ENCODE measurements at places on chromosomes 12 and 14.

DNA sequence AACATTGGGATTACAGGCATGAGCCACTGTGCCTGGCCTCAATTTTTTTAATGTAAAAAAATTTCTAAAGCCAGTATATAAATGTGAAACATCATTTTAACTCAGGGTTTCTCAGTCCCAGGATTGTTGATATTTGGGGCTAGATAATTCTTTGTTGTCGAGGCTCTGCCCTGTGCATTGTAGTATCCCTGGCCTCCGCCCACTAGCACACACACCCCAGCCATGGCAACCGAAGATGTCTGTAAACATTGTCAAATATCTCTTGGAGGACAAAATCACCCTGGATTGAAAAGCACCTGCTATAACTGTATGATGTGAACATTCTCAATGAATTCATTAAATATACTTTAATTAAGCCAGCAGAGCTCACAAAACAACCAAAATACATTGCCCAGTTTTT is 8.4 kb upstream of the CIT start:
- DNase-seq = no peak

- DNase-seq = no peak
These were observed 178.3 kb downstream of the EMP1 start for GRCh38 chr12:13374793-13375192.

DNA sequence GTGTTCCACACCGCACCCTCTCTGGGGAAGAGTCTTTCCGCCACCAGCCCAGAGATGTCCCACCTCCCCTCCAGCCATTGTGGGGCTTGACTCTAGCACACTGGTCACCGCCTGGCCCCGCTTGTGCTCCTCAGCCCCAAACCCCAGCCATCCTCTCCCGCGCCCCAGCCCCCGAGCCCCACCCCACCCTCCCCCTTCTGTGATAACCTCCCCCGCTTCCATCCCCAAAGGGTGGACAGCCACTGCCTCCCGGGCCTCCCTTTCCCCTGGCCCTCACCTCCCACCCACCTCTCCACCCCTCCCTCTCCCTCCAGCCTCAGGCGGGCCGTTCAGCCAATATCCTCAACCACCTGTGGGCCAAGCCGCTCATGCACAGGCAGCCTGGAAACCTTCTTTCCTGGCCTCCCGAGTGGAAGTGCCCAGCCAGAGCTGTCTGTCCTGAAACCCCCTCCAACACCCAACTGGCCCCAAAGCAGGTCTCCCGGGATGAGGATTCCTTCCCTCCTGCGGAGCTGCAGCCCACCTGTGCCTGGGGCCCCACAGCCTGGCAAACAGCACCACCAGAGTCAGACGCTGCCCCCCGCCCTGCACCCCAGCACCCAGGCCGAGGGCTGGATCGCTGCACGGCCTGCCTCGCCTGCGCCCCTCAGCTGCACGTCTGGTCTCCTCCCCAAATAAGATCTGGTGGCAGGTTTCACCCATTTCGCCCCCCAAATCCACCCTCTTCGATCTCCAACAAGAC is 27.1 kb upstream of the NUDT14 start:
- no peak for DNase-seq

DNA sequence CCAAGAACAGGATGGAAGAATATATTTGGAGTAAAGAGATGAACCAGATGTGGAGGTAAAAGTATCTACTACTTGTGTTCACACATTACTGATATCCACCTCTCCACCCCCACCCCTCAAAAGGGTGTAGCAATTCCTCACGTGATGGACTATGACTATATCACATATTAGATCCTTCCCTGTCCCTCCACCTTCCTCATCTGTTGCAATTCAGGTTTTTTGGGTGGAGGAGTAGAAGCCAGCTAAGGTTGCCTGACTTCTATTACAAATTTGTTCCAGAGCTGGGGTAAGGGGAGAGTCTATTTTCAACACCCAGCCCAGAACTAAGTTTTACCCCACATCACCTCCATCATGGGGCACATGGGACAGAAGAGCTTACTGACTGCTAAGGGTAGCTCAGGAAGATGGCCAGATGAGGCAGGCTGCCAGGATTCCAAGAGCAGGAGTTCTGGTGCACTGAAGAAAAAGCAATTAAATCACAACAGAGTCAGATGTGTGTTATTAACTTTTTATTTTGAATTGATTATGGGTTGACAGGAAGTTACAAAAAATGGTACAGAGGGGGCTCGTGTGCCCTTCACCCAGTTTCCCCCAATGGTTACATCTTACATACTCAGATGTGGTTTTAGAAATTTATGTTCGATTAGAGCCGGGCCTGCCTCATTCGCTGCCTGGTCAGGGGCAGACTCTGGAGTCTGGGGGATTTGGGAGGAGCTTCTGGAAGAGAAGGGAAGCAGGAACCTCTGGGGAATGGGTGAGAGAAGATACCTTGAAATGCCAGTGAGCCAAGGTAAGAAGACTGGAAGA is 2.1 kb downstream of the RNASE13 start:
- DNase-seq = no peak

DNA sequence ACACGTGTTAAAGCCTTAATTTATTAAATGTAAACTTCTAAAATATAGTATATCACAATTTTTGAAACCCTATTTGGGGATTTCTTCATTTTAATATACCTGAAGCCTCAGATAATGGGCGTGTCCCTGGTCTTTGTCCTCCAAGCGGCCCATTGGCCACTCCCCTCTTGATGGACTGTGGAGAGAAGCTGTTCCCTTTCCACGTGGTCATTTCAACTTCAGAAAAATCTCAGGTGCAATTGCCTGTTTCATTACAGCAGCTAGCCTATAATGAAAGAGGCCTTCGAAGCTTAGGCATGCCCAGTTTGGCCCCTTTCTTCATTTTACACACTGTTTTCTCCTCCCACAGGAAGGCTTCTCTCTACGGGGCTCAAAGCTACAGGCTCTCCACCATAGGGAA is 131.4 kb upstream of the ARHGAP5 start:
- DNase-seq = no peak

GRCh38 chr14:83473416-83474235 is 1940.0 kb upstream of the SEL1L start:
- no peak for DNase-seq

GRCh38 chr12:71139153-71139735 is 18.6 kb downstream of the TSPAN8 start:
- DNase-seq = no peak

GRCh38 chr14:64706119-64706592 is 1.9 kb downstream of the PLEKHG3 start:
- DNase-seq = no peak

- DNase-seq = no peak
These were observed 30.2 kb upstream of the RNU6-8 start for GRCh38 chr14:32233260-32233659.

DNA sequence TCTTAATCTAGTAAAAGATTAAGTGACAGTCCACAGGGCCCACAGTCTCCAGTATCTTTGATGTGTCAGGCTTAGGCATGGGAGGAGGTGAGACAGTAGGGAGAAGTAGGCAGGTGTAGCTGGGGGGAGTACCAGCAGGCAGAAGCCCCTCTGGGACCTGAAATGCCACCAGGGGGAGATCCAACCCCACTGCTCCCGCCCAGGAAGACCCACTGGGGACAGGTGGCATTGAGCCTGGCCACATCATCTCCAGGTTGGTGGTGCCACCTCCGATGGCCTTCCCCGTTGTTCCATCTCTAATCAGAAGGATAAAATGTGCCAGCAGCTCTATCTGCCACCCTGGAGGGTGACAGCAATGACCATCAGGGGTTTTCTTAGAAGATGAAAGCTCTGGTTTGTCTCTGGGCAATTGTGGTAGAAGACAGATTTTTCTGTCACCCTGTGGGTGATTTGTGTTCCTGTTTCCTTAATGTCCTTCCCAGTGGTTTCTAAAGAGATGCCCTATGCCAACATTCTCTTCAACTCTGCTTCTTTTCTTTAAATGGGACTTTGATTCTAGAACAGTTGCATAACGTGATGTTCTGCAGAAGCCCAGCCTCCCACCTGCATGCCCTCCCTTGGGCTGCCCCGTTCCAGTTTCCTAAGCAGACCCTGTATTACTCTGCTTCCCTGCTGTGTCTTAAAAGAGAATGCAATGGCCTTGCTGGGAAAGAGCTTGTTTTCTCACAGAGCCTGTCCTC is 12.3 kb upstream of the SERPINA12 start:
- no peak for DNase-seq

DNA sequence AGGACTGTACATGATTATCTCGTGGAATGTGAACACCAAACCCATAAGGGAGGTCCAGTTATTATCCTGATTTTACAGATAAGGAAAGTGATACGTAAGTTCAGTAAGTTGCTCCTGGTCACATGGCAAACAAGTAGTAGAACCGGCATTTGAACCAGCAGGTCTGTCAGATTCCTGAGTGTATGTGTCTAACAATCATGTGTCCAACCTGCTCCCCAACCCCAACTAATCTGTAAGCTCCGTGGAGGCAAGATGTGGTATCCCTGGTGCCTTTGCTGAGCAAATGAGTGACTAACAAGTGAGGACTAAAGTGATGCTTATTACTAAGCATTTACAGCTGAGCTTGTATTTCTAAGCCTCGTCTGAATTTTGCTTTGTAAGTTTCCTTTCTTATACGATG is 65.9 kb downstream of the PTPN21 start:
- no peak for DNase-seq

- peak; percentile 30 for DNase-seq
These were observed 65.4 kb downstream of the TAOK3 start for GRCh38 chr12:118307069-118307954.

DNA sequence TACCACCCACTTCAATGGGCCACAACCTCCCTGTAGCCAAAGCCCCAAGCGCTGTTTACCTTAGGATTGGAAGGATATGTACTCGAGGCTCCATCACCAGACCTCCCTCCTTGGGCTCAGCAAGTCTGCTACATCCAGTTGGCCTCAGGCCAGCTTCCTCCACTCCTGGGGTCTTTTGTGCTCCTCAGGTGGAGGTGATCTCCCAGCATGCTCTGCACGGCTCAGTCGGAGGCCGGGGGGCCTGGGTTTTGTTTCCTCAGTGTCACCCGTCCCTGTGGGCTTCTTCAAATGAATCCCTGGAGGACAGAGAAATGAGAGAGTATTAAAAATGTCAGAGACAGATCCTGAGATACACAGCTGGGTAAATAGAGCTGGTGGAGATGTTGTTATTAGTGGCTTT is 723.1 kb upstream of the TBX3 start:
- DNase-seq = no peak

DNA sequence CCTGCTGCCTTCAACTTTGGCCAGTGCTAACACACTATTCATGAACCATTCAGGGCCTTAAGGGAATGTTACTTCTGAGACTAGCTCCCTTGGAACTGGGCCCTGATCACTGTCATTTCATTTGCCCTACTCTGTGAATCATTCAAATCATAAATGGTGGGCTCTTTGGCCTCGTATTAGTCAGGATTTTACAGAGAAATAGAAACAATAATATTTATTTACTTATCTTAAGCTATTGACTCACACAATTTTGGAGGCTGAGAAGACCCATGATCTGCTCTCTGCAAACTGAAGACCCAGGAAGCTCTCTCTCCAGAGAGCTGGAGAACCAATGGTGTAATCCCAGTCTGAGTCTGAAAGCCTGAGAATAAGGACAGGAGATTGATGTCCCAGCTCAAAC is 398.5 kb downstream of the LRIG3 start:
- DNase-seq = no peak

DNA sequence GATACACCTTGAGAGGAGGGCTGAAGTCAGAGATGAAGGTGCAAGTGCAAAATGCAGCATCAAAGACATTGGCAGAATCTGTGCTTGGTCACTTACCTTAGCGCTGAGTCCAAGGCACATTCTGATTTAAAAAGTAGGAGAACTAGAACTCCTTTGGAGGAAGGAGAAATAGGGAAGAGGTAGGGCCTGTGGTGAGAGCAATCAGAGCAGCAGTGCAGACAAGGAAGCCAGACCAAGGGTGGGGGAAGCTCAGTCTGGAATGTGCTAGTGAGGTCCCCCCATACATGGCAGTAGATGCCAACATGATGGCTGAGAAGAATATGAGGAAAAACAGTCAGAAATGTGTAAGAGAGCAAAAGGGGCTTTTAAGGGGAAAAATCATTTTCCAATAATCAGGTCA is 206.5 kb downstream of the SSPN start:
- DNase-seq = no peak

GRCh38 chr12:68043435-68043834 is 54.2 kb downstream of the IFNG-AS1 start:
- DNase-seq = no peak

DNA sequence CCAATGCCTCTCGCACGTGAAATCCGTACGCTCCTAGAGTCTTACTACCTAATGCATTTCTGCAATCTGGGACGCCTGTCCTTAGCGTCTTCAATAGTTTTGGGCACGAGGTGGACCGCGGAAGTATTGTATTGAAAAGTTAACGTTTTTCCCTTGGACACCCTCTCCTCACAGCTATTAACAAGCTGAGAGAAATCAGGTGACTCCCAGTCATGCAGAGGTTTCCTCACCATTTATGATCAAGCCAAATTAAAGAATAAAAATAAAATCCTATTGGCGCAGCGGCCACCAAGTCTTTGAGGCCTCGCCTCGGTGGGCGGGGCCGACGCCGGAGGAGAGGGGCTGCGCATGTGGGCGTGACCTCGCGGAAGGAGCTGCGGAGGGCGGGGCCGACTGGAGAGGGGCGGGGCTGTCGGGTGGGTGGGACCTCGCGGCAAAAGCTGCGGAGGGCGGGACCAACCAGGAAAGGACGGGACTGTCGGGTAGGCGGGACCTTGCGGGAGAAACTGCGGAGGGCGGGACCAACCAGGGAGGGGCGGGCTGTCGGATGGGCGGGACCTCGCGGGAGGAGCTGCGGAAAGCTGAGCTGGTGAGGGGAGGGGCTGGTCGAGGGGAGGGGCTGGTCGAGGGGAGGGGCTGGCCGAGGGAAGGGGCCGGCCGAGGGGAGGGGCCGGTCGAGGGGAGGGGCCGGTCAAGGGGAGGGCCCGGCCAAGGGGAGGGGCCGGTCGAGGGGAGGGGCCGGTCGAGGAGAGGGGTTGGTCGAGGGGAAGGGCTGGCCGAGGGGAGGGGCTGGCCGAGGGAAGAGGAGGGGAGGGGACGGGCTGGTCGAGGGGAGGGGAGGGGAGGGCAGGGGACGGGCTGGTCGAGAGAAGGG is 1.1 kb upstream of the PPP2R5C start:
- DNase-seq = peak; percentile 97

DNA sequence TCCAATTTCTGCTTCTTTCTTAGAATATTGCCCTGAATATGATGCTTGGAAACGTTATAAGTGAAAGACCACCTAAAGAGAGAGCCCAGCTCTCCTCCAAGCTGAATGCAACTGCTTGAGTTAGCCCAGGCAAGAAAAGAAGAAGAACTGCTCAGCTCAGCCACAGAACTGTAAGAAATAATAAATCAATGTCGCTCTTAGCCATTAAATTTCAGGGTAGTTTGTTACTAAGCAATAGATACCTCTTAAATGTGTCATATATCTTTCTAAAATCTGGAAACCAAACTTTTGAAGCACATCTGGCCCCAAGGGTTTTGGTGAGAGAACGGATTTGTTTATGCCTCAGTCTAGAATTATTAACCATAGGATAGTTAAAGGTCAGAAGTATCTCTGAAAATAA is 50.4 kb downstream of the SLC6A15 start:
- no peak for DNase-seq

- no peak for DNase-seq
These were observed 3.6 kb downstream of the AKAP6 start for GRCh38 chr14:32332415-32333316.

Measured in activated CD4-positive, alpha-beta T cell treated with anti-CD3 and anti-CD28 coated beads, Interleukin-2, amount 50 U/mL, for 4 hours (primary cell).